ENCODE measurements at places on chromosomes 12 and 14. TPM values are rescaled to one million over a fixed set of nuclear protein-coding genes. Genes with fewer than 3 reads are reported as not detected.

GRCh38 chr12:70639535-70639934 is 2.3 kb upstream of the PTPRB start:
- no peak for DNase-seq

DNA sequence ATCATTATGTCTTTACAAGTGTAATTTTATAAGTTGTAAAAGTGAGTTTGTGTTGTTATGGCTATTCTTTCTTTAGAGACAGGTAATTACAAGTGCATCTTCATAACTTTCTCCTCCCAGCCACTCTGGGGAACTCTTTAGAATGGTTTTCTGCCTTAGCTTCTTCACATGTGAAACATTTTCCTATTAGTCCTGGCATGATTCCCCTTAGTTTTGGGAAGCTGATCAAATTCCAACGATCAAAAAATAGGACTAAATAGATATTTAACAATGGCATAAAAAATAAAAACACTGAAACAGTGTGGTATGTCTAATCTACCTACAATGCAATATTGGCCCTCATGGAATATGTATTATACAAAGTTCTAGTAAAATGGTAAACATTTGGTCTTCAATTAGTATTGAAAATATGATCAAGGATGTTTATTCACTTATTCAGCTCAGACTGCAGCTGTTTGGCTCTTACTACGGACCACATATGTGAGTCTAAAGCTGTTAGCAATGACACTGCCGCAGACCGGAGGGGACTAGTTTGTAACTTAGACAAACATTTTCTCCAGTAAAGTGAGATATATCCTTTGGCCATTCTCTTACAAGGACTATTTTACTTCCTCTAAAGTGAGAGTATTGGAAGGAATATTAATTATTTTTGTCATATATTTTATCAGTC is 890.8 kb upstream of the USP15 start:
- DNase-seq = no peak

DNA sequence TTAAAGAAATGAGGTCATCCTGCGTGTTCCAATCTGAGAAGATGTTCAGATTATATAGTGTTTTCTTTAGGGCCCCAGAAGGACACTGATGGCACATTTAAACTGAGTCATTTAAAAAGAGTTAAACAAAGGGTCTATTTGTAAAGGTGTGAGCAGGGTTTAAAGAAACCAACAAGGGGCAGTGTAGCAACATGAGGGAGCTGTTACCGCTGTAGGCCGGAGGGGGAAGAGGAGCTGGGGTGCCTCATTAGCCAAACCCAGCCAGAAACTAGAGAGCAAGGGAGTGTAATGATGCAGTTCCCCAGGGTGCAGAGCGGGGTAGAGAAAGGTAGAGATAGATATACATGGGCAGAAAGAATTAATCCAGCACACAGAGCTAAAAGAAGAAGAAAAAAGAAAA is 160.4 kb downstream of the TBX5 start:
- DNase-seq = no peak

JPH4 gene
- total RNA-seq = not detected

- no peak for DNase-seq
Observed at GRCh38 chr14:63677891-63678379, 36.3 kb upstream of the WDR89 start.

DNA sequence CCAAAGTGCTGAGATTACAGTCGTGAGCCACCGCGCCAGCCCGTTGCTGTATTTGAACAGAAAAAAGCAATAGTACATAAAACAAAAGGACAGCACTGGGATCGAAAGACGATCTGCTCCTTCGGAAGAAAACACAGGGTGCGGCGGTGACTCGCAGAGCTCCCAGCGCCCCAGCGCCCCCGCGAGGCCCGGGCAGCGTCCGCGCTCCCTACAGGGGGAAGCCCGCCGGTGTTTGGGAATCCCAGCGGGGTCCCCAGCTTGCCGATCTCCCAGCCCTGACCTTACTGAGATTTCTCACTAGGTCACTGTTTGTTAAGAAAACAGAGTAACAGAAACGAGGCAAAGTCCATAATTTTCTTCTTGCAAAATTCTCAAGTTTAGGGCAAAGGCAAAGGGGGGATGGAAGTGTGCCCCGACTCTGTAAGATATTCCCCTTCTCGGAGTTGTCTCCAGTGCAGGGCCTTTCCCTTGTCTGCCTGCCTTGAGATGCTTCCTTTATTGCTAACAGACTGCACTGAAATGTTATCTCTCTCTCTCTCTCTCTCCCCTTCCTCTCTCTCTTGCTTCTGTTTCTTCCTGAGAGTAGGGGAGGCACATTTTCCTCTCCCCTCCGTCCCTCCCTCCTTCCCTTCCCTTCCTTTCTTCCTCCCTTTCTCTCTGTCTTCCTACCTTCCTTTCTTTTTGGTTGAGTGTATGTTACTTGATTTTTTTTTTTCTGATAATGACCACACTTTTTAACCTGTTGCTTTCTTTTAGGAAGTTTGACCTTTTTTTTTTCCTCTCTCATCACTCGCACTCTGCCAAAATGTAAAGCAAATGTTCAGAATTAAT is 91.9 kb downstream of the TMEM30B start:
- DNase-seq = peak; percentile 79

GRCh38 chr14:67371247-67372148 is 11.4 kb downstream of the EIF2S1 start:
- no peak for DNase-seq

GRCh38 chr14:99624971-99625370 is 20.0 kb upstream of the HHIPL1 start:
- DNase-seq = no peak

All from lung microvascular endothelial cell (primary cell).